ENCODE measurements at places on chromosomes 4 and X. TPM values are rescaled to one million over a fixed set of nuclear protein-coding genes. Genes with fewer than 3 reads are reported as not detected.
A peak's percentile ranks its signal among the peaks of the same experiment; 100 is the strongest.

- no peak for DNase-seq
Measured at GRCh38 chrX:44507292-44507691, 35.4 kb downstream of the FUNDC1 start.

- DNase-seq, result no peak
Measured at GRCh38 chrX:78321809-78322208, 5.6 kb downstream of the CYSLTR1 start.

DNA sequence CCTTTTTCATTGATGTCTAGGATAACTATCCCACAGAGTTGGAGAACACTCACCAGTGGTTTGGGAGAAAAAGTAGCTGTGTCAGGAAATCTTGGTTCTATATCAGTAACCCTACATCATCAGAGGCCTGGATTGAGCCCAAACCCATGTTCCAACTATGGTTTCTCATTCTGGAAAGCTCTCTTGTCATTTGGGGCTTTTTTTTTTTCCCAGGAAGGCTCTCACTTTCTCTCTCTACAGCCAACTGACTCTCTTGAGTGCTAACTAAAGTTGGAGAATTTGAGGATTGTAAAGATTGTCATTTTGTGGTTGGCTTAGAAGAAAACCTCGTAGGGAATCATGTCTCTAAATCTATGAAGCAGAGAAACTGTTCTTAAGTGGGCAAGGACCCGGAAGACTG is 228.2 kb upstream of the DIPK2B start:
- DNase-seq, result no peak

- DNase-seq, result no peak
Measured at GRCh38 chr4:53068755-53069330, 206.7 kb downstream of the RASL11B start.

DNA sequence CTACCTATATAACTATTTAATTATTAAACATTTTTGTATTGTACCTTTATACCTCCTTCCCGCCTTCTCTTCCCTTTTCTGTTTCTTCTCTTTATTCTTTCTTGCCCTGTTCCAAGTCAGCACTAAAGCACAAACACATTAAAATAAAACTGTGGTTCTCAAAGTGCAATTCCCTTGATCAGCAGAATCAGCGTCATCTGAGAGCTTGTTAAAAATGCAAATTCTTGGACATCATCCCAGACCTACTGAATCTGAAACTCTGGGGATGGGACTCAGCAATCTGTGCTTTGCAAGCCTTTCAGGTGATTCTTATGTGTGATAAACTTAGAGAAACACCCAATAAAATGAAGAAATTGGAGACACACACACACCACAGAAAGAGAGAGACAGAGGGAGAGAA is 178.4 kb upstream of the BMP3 start:
- DNase-seq, result no peak

UGT2B11 gene
- polyA plus RNA-seq, result not detected

TKTL1 gene
- not detected for polyA plus RNA-seq

MAGEC1 gene
- polyA plus RNA-seq, result not detected

MAGEC2 gene
- polyA plus RNA-seq, result not detected

DNA sequence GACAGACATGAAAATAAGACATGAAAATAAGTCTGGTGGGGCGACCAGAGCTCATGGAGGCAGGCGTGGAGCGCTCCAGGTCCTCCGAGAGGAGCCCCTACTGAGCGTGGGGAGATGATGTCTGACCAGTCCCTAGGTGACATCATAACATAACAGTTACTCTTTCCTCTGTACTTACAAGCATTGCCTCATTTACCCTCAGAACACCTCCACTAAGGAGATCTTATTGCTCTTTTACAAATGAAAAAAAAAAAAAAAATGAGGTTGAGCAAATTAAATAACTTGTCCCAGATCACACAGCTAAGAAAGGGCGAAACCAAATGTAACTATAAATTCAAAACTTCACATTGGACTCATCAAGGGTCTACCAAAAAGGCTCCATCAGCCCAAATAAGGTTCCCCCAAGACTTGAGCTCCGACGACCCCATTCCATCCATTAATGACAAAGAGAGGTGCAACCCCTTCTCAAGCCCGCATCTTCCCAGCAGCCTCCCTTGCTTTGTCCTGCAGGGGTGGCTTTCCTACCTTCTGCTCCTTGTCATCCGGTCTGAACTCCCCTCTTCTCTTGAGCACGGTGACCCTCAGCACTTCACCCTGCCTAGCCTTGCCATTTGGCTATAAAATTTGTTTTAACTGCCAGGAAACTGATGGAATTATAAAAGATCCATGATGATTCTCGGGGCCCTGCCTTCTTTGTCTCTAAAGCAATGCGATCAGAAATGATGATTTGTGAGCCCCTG is 246.7 kb downstream of the DHX15 start:
- no peak for DNase-seq

DNA sequence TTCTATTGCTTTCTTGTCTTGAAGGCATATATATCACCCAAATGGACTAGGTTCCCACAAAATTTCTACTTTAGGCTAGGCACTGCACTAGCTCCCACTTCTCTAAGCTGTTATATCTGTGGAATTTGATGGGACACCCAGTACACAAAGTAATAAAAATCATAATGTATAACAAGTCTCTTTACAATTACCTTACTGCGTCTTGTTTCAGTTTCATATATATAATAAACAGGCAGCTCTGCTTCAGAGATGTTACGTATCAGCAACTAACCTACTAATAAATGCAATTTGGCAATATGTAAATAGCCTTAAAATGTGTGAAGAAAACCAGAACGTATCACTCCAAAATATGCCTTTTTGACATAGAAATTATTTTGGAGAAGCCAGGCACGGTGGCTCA is 42.0 kb upstream of the UGDH start:
- no peak for DNase-seq

- peak; percentile 69 for DNase-seq
Measured at GRCh38 chrX:135985157-135985972, at the start of gene SLC9A6. TSS of gene SLC9A6 (plus strand) at chrX:135985435. CDS start at chrX:135985659, 224 bp downstream.

MAGEB17 gene
- polyA plus RNA-seq, result not detected

Data from small intestine (tissue), 16 donors.